ENCODE measurements at places on chromosomes 12 and 14.

- DNase-seq = no peak
Observed at GRCh38 chr14:89123851-89124250, 293.2 kb downstream of the FOXN3 start.

DNA sequence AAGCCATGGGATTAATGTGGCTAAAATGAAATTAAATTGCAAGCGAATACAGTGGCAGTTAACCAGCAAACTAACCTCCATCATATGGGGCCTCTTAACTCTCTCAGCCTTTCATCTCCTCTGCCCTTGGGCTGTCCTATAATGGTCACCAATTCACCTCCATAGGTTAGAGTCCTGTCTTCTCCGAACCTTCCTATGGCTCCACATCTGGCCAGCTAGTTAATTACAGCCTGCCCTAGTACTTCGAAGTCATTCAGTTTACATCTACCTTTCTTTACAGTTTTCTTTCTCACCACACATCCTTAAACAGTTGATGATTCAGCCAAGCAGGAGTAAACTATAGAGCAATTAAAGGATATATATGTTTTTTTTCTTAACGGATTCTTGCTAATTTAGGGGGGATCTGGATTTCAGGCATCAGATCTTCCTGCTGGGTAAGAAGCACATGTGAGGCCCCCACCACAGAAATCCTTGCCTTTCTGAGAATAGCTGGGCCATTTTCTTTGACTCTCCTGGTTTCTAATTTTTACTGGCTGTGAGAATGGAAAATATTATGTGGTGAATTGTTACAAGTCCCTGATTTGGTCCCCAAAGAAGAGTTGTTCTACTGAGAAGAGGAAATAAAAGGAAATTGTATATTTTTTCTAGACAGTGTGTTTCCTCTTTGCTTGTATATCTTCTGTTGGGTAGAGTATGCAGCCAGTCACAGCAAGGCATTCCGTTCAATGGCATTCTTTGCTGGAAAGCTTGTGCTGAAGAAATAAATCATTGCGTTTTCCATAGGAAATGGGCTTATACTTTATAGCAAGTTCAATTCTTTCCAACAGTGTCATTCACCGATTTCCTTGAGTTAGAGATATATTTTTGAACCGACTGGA lies 16.7 kb downstream of the HMGA2 start:
- no peak for DNase-seq

GRCh38 chr12:108612788-108613282 lies 15.0 kb upstream of the TMEM119 start:
- DNase-seq = no peak

DNA sequence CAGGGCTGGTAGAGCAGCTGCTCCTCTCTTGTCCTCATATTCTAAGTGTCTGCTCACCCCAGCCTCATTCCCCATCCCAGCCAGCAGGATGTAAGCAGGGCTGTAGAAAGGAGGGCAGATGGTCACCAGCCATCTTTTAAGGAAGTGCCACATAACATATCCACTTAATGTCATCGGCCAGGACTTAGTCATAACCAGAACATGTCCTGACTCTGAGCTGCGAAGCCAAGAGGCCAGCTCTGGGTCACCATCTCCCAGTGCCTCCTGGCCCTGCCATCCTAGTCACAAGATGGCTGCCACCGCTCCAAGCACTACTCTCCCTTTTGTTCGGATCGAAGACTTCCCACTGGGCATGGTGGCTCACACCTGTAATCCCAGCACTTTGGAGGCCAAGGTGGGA lies 123.9 kb downstream of the PLXNC1 start:
- no peak for DNase-seq

Data from stimulated activated CD4-positive, alpha-beta T cell treated with anti-CD3 and anti-CD28 coated beads, Interleukin-2, amount 100 ng/mL, for 48 hours (primary cell).